ENCODE measurements at places on chromosomes 4 and X.

DNA sequence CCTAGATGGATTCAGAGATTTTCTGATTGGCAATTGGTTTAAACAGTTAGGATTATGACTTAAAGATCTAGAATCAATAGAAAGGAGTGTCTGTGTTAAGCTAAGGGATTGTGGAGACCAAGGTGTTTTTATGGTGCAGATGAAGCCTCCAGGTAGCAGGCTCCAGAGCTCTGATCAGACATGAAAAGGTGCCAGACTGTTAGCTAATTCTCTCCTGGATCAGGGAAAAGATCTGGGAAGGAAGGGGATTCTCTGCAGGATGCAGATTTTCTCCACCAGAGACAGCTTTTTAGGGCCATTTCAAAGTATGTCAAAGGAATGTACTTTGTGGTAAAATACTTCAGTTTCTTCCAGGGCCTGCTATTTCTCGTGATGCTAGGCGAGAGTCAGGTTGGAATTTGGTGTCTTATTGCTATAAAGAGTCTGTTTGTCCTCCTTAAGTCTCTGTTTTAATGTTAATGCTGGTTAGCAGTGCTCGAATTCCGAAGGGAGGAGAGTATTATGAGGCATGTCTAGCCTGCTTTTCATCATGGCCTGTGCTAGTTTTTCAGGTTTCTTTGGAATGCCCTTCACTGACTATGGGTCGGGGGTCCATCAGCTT, 12.0 kb upstream of the GPR78 start:
- no peak for DNase-seq

DNA sequence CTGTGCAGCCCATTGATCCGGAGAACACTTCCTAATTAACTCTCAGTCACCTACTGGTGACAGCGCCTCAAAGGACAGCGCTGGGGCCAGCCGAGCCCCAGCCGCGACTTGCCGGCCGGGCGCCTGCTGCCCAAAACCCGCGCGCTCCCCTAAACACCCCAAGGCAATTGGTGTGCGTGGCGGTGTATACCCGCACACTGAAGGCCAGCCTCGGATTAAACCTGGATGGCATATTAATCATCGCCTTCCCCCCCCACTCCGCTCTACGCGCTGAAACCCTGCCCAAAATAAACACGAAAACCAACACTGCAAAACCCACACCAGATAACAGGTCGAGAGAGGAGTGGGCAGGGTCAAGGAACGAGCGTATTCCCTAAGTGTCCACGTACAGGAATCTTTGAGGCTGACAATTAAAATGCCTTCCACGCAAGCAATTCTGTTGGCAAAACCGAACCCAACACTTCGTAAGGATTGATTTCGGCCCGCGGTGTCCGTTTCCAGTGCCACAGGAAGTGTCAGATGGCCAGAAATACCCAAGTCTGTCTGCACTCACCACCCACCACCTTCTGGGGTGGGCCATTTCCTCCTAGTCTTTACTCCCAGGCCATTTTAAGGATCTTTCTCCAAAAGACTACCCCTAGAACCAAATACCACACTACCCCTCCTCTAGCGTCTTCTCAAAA, 2.7 kb downstream of the BCOR start:
- DNase-seq = no peak

GRCh38 chr4:157217708-157218107, 2.8 kb upstream of the GRIA2 start:
- no peak for DNase-seq

DNA sequence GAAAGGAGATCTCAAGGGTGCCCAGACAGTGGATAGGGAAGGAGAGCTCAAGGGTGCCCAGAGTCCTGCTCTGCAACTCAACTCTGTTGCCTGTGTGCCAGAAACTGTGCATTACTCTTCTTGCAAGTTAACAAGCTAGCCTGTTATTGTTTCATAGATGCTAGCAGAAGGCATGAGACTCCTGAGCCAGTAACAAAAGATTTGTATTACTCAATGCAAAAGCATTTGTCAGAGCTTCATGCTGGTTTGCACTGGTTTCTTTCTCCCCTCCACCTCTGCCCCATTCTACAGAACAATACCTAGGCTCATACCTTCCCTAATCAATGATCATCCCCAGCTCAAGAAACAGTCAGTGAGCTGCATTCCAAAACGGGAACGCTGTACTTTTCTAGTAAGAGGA, 124.5 kb upstream of the NEIL3 start:
- DNase-seq = no peak

GRCh38 chrX:17192106-17192505, 182.9 kb upstream of the NHS start:
- no peak for DNase-seq

- no peak for DNase-seq
These were observed 118.5 kb upstream of the PABPC4L start for GRCh38 chr4:134320048-134320447.

DNA sequence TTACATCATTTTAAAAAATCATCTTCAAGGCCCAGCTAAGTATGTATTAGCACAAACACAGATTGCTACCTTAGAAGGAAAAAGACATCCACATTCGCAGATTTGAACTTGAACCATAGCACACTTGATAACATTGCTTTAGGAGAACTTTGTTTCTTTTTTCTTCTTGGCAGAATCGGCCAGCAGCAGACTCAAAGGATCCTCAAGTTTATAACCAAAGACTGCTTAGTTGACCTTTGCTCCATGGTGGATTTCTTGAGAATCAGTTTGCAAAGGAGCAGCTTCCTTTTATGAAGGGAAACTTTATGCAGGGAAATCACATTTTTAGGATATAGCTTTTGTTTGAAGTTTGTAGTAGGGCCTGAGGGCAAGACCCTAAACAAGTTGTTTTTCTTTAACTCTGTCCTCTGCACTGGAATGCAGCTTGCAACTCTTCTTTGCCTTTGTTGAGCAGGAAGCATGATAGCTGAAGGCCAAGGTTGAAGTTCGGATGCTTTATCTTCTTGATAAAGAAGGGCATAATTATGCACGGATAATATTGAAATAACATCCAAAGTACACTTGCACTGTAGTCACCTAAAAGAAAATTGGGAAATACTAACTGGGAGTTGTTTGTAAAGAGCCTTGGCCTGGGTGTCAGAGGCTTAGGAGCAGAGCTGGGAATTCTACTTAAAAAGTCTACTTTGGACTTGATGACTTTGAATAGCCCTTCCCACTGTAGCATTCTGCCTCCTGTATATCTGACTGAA, 78.4 kb downstream of the CDS1 start:
- DNase-seq = no peak

DNA sequence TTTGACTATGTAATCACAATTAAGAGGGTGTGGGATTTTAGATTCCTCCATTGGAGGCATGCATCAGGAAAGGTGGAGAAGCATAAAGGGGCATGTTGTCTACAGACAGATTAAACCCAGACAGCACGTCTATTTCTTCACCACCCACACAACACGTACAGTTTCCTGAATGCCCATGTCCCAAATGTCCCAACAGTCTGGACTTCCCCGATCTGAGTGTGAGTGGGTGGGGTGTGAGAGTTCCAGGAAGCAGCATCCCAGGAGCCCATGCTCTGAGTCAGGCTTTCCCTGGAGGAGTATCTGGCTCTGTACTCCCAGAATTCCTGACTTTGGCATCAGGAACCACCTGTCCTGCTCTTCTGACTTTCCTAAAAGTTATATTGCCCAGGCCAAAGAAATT, 30.8 kb upstream of the NDP start:
- peak; percentile 1 for DNase-seq

GRCh38 chrX:119363391-119363790, 35.7 kb upstream of the SLC25A43 start:
- no peak for DNase-seq

- no peak for DNase-seq
These were observed 677.5 kb downstream of the DMD start for GRCh38 chrX:32533848-32534247.

- DNase-seq = no peak
These were observed 129.0 kb upstream of the RASGEF1B start for GRCh38 chr4:81600520-81601357.

GRCh38 chr4:132269303-132269990, 879.6 kb upstream of the PCDH10 start:
- DNase-seq = no peak

- no peak for DNase-seq
These were observed 115.8 kb downstream of the VEGFC start for GRCh38 chr4:176676901-176677300.

GRCh38 chr4:53015681-53016080, 153.6 kb downstream of the RASL11B start:
- peak; percentile 62 for DNase-seq

DNA sequence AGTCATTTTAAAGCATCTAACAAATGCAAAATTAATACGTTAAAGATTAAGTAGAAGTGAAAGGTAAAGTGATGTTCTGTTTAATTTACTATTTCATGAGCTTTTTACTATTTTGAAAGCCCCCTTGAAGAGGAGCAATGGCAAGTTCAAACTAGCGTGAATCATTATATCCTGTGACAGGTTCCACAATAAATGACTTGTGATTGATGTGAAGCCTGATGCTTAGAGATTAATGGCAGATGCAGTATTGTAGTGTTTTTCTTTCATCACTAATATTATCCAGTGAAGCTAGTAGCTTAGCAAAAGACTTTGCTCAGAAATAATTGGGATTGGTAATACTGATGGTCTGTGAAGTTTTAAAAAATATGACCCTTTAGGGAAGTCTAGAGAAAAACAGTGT, 57.3 kb downstream of the STOX2 start:
- DNase-seq = no peak

DNA sequence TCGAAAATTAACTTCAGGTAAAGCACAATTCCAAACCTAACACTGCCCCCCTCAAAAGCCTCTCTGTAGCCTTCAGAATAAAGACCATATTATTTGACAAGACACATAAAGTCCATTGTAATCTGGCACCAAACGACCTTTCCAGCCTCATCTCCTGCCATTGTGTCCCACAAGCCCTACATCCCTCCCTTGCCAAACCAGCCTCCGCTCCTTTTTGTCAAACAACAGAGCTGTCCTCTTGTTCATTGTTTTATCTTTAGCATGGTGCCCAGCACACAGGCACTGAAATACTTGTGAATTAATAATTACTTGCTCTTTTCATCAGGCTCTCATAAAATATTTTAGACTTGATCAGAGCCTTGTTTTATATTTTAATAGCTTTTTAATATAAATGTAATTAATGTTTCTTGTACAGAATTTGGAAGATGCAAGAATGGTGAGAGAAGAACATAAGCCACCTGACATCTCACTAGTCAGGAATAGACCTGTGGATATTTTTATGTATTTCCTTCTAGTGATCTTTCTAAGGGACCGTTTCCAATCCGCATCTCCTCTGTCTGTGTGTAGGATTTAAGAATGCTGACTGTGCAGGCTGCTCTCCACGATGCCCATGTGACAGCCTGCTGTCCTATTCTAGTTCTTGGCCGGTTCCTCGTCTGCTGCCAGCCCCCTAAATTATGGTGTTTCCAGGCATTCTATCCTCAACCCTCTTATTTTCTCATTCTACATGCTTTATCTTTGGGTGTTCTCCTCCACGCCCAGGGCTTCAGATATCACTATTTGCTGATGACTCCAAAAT, 3.0 kb upstream of the IRF2 start:
- DNase-seq = no peak

DNA sequence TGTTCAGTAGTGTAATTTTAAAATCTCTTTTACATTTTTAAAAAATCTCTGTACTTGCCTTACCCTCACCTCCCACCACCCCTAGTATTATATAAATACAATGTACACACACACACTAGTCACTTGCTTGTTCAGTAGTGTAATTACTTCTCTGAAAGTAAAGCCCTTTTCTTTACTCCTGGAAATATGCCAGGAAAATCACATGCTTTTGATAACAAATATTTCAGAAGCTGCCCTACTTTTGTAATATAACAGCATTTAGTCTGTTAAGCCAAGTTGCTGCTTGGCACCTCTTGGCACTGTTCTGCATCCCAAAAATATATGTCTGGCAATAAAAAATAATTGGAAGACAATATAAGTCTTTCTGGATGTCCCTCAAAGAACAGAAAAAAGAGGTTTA, 172.8 kb upstream of the APOOL start:
- DNase-seq = no peak

- peak; percentile 78 for DNase-seq
These were observed 136.2 kb downstream of the CDS1 start for GRCh38 chr4:84719115-84719514.

- DNase-seq = no peak
These were observed 151.2 kb downstream of the DTHD1 start for GRCh38 chr4:36432586-36432985.

DNA sequence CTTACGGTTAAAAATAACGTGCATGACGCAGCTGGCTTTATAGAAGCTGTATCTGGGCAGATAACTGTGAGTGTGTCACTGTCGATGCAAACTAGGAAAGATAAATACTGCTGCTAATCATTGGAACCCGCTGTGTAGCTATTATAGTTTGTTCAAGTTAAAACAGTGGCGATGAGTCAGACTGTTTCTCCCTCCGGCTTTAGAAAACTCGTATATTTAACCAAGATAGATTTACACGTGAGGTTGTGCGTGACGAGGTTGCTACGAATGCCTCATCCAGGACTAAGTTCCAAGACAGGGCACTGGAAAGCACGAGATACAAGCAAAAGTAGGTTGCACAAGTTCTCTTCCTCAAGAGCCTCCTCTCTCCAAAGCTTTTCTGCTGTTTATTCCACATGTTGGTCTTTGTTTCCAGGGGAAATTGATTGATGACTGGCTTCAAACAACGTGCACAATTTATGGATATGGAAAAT, 270.7 kb downstream of the FBXW7 start:
- peak; percentile 19 for DNase-seq

DNA sequence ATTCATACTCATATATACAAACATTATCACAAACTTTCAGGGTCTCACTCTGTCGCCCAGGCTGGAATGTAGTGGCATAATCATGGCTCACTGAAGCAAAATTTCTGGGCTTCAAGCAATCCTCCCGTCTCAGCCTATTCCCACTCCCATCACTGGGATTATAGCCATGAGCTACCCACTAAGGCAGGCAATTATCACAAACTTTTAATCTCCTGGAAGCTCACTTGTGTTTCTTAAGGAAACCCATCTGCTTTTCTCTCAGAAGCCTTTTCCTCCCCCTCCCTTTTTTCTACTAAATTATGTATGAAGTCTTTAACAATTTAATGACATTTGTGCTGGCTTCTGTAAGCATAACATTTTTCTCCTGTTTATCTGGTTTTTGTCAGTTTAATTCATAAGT, 170.5 kb downstream of the AREG start:
- DNase-seq = no peak

- no peak for DNase-seq
These were observed 135.8 kb downstream of the FAAH2 start for GRCh38 chrX:57422289-57422688.

- no peak for DNase-seq
These were observed 593.2 kb downstream of the ZNF674 start for GRCh38 chrX:45952030-45952429.

DNA sequence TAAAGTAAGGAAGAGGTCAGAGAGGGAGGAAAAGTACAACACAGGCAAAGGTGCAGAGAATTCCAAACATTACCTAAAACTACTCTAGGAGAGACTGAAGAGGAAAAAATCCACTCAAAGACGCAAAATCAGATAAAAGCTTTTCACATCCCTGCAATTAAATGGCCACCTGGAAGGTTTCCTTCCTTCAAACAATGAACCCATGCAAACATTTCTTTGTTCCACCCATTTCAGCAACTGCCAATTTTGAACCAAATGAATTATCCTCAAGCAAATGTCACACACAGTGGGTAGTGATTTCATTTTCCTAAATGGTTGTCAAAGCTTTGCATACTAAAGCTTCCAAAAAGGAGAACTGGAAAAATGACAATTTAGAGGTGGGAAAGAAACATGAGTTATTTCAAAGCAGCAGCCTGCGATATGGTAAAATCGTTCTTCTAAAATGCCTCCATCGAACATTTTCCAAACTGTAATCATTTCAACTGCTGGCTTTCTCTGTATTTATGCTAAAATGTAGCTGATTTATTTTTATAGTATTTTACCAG, 45.0 kb downstream of the APBB2 start:
- DNase-seq = no peak

- DNase-seq = no peak
These were observed 50.5 kb downstream of the OCRL start for GRCh38 chrX:129590596-129590995.

All from fibroblast of gingiva (primary cell).